ENCODE measurements at places on chromosomes 3 and 15. TPM values are rescaled to one million over a fixed set of nuclear protein-coding genes. Genes with fewer than 3 reads are reported as not detected.
A peak's percentile ranks its signal among the peaks of the same experiment; 100 is the strongest.

DNA sequence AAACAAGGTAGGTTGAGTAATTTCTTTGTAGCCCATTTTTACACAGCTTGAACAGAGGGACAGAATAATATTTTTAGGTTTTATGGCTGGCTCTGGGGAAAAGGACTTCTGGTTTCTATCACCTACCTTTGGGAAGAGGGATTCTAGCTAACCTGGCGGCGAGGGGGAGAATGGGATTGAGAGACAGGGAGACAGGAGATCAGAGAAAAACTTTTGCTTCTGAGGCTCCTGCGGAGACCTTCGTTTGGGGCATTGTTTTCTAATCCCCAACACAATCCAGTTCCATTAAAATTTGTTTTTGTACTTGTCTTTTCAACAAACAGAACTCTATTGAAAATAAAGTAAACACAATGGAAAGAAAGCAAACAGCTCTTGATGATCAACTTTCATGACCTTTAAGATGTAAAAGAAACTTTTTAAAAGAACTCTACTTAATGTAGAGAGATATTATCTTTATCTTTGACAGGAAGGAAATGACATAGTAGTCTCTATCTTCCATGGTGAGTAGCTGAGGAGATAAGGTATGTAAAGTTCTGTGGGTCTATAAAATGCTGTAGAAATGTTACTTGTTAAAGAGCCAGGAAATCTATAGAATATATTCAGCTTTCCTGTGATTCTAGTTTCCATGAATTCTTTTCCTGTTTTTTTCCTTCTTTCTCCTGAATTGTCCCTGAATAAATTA is 37.0 kb upstream of the P2RY1 start:
- no peak overlapping the region for H3K4me3 ChIP-seq
- H3K27ac ChIP-seq = no peak overlapping the region
- no peaks in the 10 kb centered on the region for H3K27me3 ChIP-seq
- H3K4me1 ChIP-seq = no peaks in the 10 kb centered on the region
- DNase-seq = no peak
- H3K36me3 ChIP-seq = no peaks in the 10 kb centered on the region

- H3K27me3 ChIP-seq = no peaks in the 10 kb centered on the region
- H3K4me1 ChIP-seq = no peaks in the 10 kb centered on the region
- DNase-seq = no peak
- no peak overlapping the region for H3K4me3 ChIP-seq
- H3K27ac ChIP-seq = no peak overlapping the region
These were observed 24.3 kb downstream of the ZSCAN2 start for GRCh38 chr15:84625123-84625522.

DNA sequence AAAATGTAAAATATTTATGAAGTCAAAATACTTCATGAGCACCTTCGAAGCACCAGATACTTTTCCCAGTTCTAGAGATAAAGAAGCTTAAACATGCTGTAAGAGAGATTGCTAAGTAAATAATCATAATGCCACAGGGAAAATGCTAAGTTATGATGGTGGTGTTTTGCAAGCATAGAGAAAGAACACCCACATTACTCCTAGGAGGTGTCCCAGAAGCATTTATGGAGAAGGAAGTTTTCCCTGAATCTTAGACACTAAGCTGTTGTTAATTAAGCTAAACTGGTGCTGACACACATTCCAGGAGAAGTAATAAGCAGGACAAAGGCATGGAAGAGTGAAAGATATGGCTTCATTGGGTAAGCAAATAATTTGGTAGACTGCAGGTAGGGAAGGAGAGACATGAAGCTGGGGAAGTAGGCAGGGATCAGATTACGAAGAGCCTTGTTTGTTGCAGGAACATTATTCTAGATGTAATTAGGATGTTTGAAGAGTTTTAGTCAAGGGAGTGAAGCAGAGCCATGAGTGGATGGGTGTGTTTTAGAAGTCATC is 40.4 kb upstream of the CHMP2B start:
- no peaks in the 10 kb centered on the region for H3K4me1 ChIP-seq
- H3K4me3 ChIP-seq = no peak overlapping the region
- H3K27ac ChIP-seq = no peak overlapping the region
- H3K36me3 ChIP-seq = no peaks in the 10 kb centered on the region

GRCh38 chr3:11950576-11950975 is 53.6 kb upstream of the SYN2 start:
- no peaks in the 10 kb centered on the region for H3K36me3 ChIP-seq
- H3K27me3 ChIP-seq = no peaks in the 10 kb centered on the region
- no peaks in the 10 kb centered on the region for H3K4me1 ChIP-seq
- H3K27ac ChIP-seq = no peak overlapping the region

- DNase-seq = no peak
- no peaks in the 10 kb centered on the region for H3K36me3 ChIP-seq
- no peaks in the 10 kb centered on the region for H3K4me1 ChIP-seq
- no peak overlapping the region for H3K4me3 ChIP-seq
These were observed 68.4 kb upstream of the GALNT15 start for GRCh38 chr3:16106050-16106449.

HYAL1 gene
- 38.1 TPM for total RNA-seq

- no peak overlapping the region for H3K4me3 ChIP-seq
- H3K27me3 ChIP-seq = no peaks in the 10 kb centered on the region
- H3K36me3 ChIP-seq = no peaks in the 10 kb centered on the region
- no peak for DNase-seq
These were observed 237.6 kb downstream of the TUSC7 start for GRCh38 chr3:116947148-116947547.

- H3K27me3 ChIP-seq = no peaks in the 10 kb centered on the region
- peak overlapping the region; percentile 69 for H3K4me3 ChIP-seq
- peak overlapping the region; percentile 68 for H3K27ac ChIP-seq
These were observed 5.8 kb downstream of the CELSR3 start for GRCh38 chr3:48656841-48657281.

LNP1 gene
- total RNA-seq = 4.6 TPM

DNA sequence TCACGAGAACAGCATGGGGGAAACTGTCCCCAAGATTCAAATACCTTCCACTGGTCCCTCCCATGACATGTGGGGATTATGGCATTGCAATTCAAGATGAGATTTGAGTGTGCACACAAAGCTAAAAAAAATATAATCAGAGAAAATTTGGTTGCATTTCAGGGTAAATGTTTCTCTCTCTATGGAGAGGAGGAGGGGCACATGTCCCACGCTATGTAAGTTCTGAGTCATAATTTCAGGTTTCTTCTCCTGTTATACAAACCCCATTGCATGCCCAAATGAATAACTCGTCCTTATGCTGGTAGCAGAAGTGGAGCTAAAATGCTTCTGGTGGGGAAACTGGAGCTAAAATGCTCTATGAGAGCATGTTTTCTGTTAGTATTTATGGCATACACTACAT is 209.7 kb upstream of the DCBLD2 start:
- H3K4me3 ChIP-seq = no peak overlapping the region
- no peak for DNase-seq
- H3K27me3 ChIP-seq = no peaks in the 10 kb centered on the region
- no peaks in the 10 kb centered on the region for H3K4me1 ChIP-seq
- no peak overlapping the region for H3K27ac ChIP-seq

GRCh38 chr15:50750227-50750705 is 15.2 kb downstream of the SPPL2A start:
- no peaks in the 10 kb centered on the region for H3K27me3 ChIP-seq
- no peak overlapping the region for H3K4me3 ChIP-seq
- no peak overlapping the region for H3K27ac ChIP-seq
- peaks cover 28% of the 10 kb centered on the region for H3K36me3 ChIP-seq
- peaks cover 51% of the 10 kb centered on the region for H3K4me1 ChIP-seq

DNA sequence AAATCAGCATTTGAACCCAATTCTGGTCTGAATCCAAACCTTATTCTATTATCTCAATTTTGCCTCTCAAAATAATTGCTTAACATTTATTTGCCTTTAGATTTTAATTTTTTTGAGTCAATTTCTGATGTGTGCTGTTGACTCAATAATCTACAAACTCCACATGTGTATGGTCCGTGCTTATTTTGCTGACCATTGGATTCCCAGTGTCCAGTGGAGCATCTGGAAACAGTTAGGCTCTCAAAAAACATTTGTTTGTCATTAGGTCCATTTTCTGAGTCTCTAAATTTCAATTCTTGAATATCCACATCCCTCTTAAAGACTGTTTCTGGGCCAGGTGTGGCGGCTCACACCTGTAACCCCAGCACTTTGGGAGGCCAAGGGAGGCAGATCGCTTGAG is 19.2 kb upstream of the MYZAP start:
- no peak overlapping the region for H3K4me3 ChIP-seq
- H3K27me3 ChIP-seq = no peaks in the 10 kb centered on the region
- H3K36me3 ChIP-seq = no peaks in the 10 kb centered on the region
- no peak overlapping the region for H3K27ac ChIP-seq
- DNase-seq = no peak
- H3K4me1 ChIP-seq = no peaks in the 10 kb centered on the region

DNA sequence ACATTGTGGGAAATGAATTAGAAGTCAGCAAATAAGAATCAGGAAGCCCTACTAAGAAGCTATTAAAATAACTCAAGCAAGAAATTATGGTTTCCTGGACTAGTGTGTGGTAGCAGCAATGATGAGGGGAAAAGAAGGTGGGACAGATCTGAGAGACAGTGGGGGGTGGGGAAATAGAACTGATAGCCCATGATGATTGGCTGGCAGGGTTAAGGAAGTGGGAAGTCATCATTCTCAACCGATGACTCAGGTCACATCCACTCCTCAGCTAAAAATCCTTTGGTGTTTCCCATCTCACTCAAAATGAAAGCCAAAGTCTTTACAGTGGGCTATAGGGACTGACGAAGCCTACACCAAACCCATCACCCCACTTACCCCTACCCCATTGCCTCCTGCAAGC is 153.9 kb upstream of the ARHGEF26 start:
- H3K36me3 ChIP-seq = no peaks in the 10 kb centered on the region
- no peak overlapping the region for H3K4me3 ChIP-seq
- no peaks in the 10 kb centered on the region for H3K27me3 ChIP-seq
- no peaks in the 10 kb centered on the region for H3K4me1 ChIP-seq
- no peak overlapping the region for H3K27ac ChIP-seq
- DNase-seq = no peak

- H3K4me3 ChIP-seq = no peak overlapping the region
- no peaks in the 10 kb centered on the region for H3K36me3 ChIP-seq
- DNase-seq = no peak
- H3K4me1 ChIP-seq = no peaks in the 10 kb centered on the region
- H3K27ac ChIP-seq = no peak overlapping the region
These were observed 250.6 kb upstream of the ROBO1 start for GRCh38 chr3:80018375-80018774.

FAM174B gene
- total RNA-seq = 7.1 TPM

CCDC13 gene
- 0.35 TPM for total RNA-seq

GABRA5 gene
- total RNA-seq = 0.59 TPM

DNA sequence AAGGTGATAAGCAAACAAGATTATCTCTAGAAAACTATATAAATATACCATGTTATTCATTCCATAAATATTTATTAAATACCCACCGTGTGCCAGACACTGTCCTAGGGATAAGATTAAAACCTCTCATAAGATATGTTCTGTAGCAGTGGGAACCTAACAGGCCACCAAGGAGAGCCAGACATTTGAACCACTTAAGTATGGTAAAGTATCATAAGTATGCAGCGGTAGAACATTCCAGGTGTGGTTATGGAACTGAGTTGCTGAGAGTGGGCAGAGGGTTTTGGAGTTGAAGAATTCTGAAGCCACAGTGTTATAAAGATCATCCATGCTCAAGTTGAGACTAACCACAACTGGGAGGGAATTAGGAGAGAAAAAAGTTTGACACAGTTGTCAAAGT is 14.7 kb downstream of the FILIP1L start:
- peak overlapping the region; percentile 82 for H3K27ac ChIP-seq
- no peak overlapping the region for H3K4me3 ChIP-seq
- DNase-seq = no peak
- no peaks in the 10 kb centered on the region for H3K36me3 ChIP-seq
- no peaks in the 10 kb centered on the region for H3K27me3 ChIP-seq

DNA sequence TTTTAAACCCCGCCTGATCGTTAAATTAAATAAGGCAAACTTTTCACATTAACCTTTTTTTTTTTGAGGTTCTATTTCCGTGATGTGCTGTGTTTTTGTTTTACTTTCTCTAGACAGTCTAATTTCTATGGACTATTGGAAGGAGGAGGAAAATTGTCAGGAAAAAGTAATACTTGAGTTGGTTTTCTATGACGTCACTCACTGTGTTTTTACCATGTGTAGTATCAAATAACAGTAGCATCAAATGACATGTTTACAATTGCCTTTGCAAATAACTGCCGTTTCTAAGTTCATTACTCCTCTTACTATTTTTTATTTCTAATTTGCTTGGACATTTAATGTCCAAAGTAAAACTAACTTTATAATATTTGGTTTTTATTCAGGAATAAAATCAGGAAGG is 32.3 kb downstream of the MYO1E start:
- H3K36me3 ChIP-seq = no peaks in the 10 kb centered on the region
- no peak for DNase-seq
- no peak overlapping the region for H3K27ac ChIP-seq
- H3K27me3 ChIP-seq = no peaks in the 10 kb centered on the region

- H3K36me3 ChIP-seq = no peaks in the 10 kb centered on the region
- H3K4me1 ChIP-seq = no peaks in the 10 kb centered on the region
- H3K4me3 ChIP-seq = no peak overlapping the region
These were observed 1109.2 kb upstream of the ALCAM start for GRCh38 chr3:104257486-104257885.

DNA sequence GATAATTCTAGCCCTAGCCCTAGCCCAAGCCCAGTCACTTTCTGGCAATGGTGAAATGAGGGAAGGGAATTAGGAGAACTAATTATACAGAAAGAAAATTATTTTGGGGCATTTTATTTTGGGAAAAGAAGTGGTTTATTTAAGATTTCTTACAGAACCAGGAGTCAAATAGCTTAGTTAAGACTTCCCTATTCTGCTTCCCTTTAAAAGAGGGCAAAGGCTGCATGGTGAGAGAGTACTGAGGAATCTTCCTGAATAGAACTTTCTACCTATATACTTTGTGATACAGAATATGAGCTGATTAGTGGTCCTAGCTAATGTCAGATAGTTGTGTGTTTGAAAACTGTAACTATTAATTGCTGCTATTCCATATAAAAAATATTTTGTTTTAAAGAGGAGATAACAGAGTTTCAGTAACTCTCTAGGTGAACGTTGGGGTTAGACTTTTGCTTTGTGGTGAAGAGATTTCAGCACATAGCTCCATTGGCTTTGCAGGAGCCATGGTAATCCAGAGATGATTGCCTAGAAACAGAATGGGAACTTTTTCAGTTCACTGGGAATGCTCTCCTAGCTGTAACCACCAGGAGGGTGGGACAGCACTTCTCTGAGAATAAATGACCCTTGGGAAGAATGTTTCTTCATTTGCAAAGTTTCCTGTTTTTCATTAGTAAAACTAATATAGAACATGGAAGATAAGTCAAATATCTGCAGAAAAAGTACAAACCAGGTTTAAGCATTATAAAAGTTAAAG is 5.3 kb upstream of the GCSAM start:
- H3K27me3 ChIP-seq = no peaks in the 10 kb centered on the region
- no peak overlapping the region for H3K27ac ChIP-seq
- H3K36me3 ChIP-seq = no peaks in the 10 kb centered on the region
- H3K4me1 ChIP-seq = no peaks in the 10 kb centered on the region
- no peak overlapping the region for H3K4me3 ChIP-seq

STRIT1 gene
- total RNA-seq = not detected

GOLGA8K gene
- total RNA-seq = not detected

BFSP2 gene
- not detected for total RNA-seq
